CD14-positive monocyte (primary cell): ENCODE measurements at places on chromosomes 12 and 14.

DNA sequence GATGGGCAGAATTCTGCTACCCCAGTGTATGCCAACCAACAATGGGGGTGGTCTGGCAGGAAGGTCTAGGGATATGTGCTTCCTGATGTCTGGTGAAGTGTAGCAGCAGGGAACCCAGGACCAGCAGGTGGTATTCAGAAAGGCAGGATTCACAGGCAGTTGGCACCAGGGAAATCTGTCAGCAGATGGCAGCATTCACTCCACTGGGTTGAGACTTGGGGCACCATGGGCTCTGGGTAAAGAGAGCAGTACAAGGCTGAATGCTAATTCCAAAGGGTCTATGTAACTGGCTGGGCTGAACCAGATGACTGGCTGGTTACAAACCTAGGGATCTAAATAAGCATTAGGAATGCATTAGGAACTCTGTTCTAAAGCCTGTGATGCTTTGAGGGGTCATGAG is 466.9 kb upstream of the STXBP6 start:
- no peak for DNase-seq

DNA sequence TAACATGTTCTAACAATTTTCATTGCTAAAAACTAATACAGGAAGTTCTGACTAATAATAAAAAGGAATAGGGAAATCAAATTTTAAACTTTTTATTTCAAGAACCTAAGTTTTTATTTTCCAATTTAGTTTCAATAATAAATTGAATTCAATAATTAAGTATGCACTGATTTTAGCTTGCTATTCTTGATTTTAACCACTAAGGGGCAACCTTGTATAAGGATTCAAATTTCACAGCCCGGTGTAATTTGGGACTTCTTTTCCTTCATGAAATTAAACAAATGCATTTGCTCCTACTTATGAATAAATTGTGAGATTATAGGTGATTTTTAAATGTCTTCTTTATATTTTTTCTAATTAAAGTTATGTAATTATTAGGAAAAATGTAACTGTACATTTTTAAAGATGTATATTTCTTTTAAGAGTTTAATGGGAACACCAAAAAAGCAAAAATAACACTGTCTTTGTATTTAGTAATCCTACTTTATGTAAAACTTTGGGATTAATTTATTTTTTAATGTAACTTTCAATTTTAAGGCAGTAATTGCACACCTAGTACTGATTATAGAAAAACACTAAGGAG is 241.4 kb upstream of the PDZRN4 start:
- DNase-seq = no peak

GRCh38 chr12:7451756-7452155 is 7.8 kb upstream of the CD163L1 start:
- DNase-seq = no peak

DNA sequence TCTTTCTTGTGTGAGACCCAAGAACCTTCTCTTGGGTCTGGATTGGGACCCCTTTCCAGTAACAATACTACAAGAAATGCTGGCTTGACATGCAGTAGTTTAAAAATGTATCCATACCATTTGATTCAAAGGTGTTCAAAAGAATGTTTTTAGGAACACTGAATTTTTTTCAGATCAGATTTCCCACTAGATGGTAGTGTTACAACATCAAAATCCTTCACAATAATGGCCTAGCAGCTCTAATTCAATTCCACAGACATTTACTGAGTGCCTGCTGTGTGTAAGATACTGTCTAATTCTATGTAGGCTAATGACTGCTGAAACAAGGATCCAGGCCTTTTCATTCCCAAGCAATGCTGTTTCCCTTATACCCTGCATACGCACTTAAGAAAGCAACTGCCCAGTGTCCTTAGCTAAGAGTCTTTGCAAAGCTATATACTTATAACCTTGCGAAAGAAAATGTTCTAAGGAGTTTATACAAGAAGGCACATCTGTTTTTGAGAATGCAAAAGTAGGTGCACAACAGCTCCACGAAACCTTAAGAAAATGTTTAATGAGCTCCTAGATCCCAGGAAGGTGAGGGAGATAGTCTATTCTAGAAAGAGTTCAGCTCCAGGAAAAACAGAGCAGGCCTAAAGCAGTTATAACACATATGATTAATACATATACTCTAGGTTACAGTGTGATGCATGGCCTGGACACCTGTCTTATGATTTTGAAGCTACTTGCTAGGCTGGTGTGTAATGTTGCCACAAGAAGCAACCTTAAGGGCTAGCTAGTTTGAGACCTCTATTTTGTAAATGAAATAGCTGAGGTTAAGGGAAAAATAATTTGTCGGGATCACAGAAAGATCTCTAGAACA is 50.9 kb upstream of the PKP2 start:
- no peak for DNase-seq

DNA sequence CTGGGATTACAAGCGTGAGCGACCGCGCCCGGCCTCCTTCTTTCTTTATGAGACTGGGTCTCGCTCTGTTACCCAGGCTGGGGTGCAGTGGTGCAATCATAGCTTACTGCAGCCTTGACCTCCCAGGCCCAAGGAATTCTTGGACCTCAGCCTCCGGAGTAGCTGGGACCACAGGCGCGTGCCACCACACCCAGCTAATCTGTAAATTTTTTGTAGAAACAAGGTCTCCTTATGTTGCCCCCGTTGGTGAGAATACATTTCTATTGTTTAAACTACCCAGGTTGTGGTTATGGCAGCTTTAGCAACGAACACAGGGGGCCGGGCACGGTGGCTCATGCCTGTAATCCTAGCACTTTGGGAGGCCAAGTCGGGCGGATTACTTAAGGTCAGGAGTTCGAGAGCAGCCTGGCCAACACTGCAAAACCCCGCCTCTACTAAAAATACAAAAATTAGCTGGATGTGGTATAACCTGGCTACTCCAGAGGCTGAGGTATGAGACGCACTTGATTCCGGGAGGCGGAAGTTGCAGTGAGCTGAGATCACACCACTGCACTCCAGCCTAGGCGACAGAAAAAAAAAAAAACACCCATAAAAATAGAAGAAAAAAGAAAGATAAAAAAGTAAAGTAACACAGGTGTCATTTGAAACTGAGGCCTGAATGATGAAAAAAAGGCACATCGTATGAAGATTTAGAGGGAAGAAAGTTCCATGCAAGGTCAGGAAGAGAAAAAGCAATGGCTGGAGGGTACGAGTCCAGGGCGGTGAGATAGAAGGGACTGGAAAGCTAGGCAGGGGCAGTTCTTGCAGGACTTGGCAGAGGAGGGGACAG is 977 bp upstream of the TMEM120B start:
- peak; percentile 12 for DNase-seq

- DNase-seq = no peak
These were observed 234.1 kb downstream of the KTN1 start for GRCh38 chr14:55814064-55814463.

- no peak for DNase-seq
These were observed 90.3 kb downstream of the STAB2 start for GRCh38 chr12:103677341-103677740.

- DNase-seq = no peak
These were observed 224.3 kb upstream of the NAV3 start for GRCh38 chr12:77606348-77606747.

DNA sequence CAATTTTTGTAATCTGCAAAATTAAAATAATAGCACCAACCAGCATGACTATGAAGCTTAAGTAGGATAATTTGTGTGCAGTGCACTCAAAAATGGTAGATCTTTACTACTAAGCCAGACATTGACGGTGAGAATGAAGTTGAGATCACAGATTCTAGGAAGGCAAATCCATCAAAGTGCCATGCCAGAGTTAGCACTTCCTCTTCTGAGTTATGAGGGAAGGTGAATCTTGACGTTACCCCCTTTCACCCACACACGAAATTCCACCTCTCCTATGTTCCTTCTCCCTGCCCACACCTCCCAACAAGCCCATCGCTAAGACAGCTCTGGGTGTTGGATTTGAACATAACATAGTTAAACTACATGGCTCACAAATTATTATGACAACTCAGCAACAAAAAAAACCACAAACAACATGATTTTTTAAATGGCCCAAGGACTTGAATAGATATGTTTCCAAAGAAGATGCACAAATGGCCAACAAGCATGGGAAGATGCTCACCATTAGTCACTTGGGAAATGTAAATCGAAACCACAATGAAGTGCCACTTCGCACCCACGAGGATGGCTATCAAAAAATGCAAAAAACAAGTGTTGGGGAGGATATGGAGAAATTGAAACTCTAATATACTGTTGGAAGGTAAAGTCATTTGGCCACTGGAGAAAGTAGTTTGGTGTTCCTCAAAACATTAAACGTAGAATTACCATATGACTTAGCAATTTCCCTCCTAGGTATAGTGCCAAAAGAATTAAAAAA is 119.3 kb upstream of the RAP1B start:
- DNase-seq = no peak

DNA sequence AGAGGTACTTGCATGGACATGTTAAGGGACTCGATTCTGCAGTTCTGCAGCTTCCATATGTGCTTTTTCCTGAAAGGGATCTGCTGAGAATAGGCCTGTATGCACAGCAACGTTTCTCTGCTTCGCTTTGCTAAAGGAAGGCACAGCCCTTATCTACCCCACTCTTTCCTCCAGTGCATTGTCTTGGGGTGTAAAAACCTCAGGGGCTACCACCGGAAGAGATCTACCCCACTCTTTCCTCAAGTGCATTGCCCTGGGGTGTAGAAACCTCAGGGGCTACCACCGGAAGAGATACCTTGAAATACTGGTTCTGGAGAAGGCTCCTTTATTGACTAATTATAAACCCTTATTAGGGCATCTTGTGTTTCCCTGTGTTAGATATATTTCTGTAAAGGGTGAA is 52.9 kb downstream of the SEL1L start:
- DNase-seq = no peak

DNA sequence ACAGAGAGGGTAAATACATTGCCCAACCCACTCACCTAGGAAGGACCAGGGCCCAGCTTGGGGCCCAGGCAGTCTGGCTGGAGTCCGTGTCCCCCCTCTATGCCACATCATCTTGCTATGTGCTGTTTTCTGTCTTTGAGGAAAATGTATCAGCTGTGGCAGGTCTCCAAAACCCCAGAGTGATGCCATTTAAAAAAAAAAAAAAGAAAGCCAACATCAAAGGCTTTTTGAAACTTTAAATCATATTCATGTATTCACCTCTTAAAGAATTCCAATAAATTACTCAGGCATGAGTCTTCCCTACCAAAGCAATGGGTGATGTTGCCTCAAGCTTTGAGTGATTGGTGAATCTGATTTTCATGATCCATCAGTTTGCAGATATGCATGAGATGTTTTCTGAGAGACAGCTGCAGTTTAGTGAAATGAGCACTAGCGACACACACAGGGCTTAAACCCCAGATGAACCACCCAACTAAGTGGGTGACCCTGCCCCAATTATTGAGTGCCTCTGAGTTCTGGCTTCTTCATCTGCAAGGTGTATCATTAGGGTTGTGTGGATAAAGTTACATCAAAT is 6.1 kb downstream of the KRT81 start:
- DNase-seq = no peak

- DNase-seq = no peak
These were observed 1.6 kb upstream of the PTPRB start for GRCh38 chr12:70638639-70639360.

DNA sequence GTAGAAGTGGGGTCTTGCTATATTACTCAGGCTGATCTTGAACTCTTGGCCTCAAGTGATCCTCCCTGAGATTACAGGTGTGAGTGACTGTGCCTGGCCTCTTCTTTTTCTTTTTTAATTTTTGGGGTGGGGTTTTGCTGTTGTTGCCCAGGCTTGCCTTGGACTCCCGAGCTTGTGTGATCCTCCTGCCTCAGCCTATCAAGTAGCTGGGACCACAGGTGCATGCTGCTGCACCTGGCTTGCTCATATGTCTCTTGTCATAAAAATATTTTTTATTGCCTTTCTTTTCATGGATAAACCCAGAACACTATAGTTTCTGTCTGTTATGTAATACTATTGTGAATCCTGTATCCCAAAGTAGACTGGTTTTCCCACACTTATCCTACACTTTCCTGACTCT is 26.0 kb downstream of the SCYL2 start:
- DNase-seq = no peak

GRCh38 chr14:101958418-101959180 is 5.8 kb upstream of the DYNC1H1 start:
- no peak for DNase-seq

DNA sequence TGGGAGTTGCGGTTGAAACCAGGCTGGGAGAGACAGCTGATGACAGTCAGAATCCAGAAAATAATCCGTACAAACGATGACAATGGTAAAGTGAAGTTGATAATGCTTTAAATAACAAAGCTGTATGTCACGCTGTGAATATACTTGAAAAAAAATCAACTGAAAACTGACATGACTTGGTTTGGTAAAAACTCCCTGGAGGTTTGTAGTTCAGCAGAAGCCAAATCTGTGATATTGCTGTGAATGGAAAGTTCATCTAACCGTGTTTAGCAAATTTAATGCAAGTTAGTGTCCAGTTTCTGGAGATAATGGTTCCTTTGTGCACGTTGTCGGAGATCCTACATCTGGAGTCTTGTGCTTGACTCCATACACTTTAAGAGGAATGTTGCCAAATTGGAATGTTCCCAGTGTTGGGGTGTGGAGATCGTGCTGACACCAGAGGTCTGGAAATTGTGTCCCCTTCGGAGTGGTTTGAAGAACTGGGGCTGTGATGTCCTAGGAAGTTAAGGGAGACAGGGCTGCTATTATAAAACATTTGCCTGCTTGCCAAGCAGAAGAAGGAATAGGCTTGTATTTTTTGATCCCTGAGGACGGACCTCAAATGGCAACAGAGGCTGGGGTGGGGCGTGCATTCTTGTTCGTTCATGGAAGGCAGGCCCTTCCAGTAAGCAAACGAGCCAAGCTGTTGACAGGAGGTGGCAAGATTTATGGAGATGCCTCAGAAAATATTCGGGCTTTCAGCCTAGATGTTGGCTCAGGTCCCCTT is 30.6 kb downstream of the PPFIBP1 start:
- no peak for DNase-seq

DNA sequence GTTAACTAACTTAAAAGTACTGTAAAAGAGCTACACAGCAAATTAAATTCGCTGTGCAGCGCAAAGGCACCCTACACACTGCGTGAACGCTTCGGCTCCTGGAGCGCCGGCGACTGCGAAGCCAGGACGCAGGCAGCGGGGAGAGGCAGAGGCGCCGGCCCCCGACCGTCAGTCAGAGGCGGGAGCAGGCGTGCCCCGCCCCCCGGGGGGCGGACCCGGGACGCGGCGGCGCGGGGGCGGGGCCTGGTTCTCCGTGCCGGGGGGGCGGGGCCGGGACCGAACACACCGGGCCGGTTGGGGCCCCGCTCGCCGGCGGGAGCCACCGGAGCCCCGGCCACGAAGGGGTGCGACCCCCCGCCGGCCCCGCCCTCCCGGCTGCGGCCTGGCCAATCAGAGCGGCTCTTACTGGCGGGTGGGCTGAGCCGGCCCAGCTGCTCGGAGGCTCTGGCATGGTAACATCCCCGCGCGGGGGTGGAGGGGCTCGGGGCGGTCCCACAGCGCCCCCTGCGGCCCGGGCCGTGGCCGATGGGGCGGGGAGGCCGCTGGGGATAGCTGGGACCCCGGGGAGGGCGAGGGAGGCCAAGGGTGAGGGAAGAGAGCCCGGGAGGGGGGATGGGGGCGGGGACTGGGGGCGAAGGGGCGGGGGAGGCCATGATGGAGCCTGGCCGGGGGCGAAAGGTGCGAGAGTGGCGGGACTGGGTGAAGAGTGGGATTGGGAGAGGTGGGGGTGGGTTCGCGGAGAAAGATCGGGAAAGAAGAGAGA is at the start of gene PRPF40B:
Gene PRPF40B (plus strand): TSS at position 420 of the 763 bp plus-strand sequence. CDS start 30 bp downstream, at position 450.
- DNase-seq = peak; percentile 70

- DNase-seq = no peak
These were observed 49.5 kb downstream of the CLMN start for GRCh38 chr14:95270203-95270602.

- DNase-seq = no peak
These were observed 38.6 kb downstream of the CYP46A1 start for GRCh38 chr14:99722741-99723140.
